Activated CD8-positive, alpha-beta memory T cell treated with anti-CD3 and anti-CD28 coated beads for 48 hours (primary cell): ENCODE measurements at places on chromosomes 2 and 18.

GRCh38 chr2:41763141-41763540 lies 284.7 kb upstream of the PKDCC start:
- no peak for DNase-seq

- DNase-seq: no peak
Observed at GRCh38 chr2:171158790-171159371, 1.8 kb downstream of the TLK1 start.

- peak; percentile 29 for DNase-seq
Observed at GRCh38 chr18:54269893-54270844, 852 bp downstream of the POLI start.

DNA sequence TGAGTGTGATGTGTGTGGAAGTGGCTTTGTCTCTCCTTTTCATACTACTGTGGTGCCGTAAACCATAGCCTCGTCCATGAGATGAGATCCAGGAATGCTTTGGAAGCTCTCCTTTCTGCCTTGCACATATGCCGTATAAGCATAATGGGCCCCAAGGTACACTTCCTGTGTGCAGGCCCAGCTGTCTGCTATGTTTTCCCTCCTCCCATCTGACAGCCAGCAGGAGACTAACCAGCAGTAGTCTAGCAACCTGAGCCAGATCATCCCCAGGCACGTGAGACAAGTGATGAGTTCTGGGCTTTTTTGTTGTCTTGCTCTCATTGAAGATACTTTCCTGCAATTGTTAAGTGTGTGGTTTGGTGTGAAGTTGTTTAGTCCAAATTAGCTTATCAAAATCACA lies 555.5 kb upstream of the LRRTM4 start:
- DNase-seq: no peak

DNA sequence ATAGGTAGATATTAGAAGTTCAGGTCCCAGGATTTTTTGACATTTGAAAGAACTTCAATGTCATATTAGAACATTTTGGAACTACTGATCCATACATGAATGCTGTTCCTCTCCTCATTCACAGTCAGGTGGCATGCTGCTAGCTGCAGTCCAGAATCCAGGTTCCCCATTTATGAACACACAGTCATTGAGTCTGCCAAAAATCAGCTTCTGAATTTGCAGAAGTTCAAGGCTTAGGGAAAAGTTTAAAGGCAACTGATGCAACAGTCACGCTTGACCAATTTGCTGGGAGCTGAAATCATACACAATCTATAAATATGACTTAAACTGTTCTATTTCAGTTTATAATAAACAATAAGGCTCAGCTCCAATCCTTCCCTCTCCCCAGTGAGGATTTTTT lies 17.3 kb upstream of the TTR start:
- no peak for DNase-seq

- no peak for DNase-seq
Observed at GRCh38 chr18:56721031-56721430, 69.9 kb downstream of the WDR7 start.

GRCh38 chr2:234528410-234529148 lies 31.7 kb upstream of the ARL4C start:
- no peak for DNase-seq
